CD4-positive, alpha-beta memory T cell (primary cell): ENCODE measurements at places on chromosomes 5 and 9. TPM values are rescaled to one million over a fixed set of nuclear protein-coding genes. Genes with fewer than 3 reads are reported as not detected.

Gene PCDH1
- polyA plus RNA-seq: not detected

Gene IL5
- polyA plus RNA-seq: not detected

Gene UGCG
- polyA plus RNA-seq: 13.0 TPM

Gene SLCO6A1
- polyA plus RNA-seq: not detected

Gene PTGS1
- 0.17 TPM for polyA plus RNA-seq

Gene SMC2
- polyA plus RNA-seq: 10.1 TPM

Gene KCNN2
- polyA plus RNA-seq: not detected

Gene STK10
- 24.6 TPM for polyA plus RNA-seq

Gene SCAI
- polyA plus RNA-seq: 2.4 TPM

Gene MRPS30
- polyA plus RNA-seq: 67.7 TPM

Gene IFNA5
- polyA plus RNA-seq: not detected
